ENCODE measurements at places on chromosomes 6 and 20.

- DNase-seq: no peak
Observed at GRCh38 chr6:158783851-158784250, 35.3 kb downstream of the EZR start.

- no peak for DNase-seq
Observed at GRCh38 chr20:59223182-59223601, 59.6 kb downstream of the ZNF831 start.

- DNase-seq: no peak
Observed at GRCh38 chr20:56542489-56543030, 9.5 kb downstream of the FAM209B start.

GRCh38 chr6:6284221-6284966 lies 36.1 kb downstream of the F13A1 start:
- peak; percentile 35 for DNase-seq

DNA sequence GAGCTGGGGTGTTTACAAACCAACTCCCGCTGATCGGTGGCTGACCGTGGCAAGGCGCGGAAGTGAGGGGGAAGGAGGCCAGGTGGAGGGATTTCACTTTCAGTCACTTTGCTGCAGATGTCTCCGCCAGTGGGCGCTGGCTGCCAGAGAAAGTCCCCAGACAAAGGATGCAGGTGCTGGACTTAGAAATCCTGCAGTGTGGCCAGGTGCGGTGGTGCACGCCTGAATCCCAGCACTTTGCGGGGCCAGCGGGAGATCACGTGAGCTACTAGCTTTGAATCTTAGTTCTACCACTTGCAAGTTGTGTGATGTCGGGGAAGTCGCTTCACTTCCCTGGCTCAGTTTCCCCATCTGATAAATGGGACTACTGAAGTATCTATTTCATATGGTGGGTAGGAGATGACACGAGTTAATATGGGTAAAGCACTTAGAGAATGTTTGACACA lies 180.4 kb downstream of the ZNF217 start:
- DNase-seq: peak; percentile 79

DNA sequence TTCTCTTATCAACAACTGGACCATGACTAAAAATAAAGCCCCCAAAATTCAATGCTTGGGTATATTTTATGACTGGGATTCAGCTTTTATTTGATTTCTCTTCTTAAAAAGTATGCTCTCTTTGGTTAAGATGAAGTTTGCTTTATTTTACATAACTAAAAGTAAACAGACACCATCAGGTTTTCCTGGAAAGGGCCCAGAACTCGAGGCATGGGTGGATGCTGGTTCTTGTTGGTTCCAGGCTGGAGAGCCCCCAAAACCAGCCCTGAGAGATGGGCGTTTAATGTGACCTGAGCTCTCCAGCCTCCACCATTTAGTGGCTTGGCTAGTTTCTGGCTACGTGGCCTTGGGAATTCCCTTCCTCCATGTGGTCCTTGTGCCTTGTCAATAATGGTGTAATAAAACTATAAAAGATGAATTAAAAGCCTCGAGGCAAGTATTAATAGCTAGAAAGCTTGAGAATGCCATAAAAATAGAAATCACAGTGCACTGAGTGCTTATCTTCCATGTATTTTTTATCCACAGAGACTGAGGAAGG lies 34.1 kb downstream of the BANF2 start:
- DNase-seq: no peak

DNA sequence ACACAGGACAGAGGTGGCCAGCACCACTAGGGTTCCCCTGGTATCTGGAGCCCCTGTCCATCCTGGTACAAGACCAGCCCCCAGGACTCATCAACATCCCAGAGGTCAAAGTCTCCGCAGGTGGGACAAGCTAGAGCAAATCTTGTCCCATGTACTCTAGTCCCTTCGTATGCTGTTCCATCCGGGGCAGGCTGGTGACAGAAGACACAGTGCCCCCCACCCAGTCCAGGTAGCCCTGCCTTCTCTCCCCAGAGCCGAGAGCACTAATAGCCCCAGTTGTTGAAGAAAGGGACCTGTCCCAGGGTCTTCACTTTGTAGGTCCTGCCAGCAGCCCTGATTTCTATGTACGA lies 21.1 kb downstream of the PCK1 start:
- no peak for DNase-seq

DNA sequence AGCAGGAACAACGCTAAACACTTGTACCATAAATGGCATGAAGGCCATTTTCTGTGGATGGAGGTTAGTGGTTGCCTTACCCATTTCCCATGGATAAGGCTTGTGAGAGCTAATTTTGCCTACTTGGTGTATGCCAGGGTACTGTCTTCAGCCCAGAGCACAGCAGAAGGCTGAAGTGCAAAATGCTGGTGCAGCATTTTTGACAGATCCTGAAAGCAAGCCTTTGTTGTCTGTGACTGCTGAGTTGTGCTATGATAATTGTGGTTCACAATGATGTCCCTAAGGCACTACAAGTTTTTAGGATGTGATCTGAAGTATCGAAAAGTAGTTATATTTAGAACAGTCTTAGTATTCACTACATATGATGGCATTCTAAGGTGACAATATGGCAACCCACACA lies 14.7 kb upstream of the HMGN3 start:
- no peak for DNase-seq

DNA sequence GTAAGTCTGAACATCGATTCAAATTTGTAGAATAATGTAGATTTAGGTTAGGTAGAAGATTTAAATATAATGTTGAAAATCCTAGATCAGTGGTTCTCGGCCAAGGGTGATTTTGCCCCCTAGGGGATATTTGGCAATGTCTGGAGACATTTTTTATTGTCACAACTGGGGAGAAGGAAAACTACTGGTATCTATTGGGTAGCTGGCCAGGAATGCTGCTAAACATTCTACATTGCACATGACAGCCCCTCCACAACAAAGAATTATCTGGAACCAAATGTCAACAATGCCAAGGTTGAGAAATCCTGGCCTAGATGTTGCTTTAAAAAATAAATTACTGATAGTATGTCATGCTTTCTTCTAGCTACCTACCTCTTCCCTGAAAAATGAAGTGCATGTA lies 76.1 kb downstream of the HIVEP2 start:
- DNase-seq: no peak

DNA sequence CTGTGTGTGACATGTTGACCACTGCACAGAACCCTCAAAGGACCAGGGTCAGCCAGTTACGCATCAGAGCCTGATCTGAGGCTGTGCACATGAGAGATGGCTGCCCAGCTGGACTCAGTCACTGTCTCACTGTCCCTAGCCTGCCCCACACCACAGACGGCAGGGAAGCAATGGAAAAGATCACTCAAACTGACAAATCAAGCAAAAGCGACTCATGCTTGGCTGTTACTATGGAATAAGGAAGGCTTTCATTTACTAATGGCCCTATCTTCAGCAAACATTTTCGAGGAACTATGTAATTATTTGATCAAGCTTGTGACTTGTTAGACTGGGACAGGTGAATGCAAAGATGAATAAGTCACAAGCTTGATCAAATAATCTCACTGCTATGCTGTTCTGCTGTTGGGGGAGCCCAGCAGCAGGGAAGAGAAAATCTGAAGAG lies 137.0 kb downstream of the SLC23A2 start:
- DNase-seq: no peak

- no peak for DNase-seq
Observed at GRCh38 chr6:6357032-6357431, 36.6 kb upstream of the F13A1 start.

DNA sequence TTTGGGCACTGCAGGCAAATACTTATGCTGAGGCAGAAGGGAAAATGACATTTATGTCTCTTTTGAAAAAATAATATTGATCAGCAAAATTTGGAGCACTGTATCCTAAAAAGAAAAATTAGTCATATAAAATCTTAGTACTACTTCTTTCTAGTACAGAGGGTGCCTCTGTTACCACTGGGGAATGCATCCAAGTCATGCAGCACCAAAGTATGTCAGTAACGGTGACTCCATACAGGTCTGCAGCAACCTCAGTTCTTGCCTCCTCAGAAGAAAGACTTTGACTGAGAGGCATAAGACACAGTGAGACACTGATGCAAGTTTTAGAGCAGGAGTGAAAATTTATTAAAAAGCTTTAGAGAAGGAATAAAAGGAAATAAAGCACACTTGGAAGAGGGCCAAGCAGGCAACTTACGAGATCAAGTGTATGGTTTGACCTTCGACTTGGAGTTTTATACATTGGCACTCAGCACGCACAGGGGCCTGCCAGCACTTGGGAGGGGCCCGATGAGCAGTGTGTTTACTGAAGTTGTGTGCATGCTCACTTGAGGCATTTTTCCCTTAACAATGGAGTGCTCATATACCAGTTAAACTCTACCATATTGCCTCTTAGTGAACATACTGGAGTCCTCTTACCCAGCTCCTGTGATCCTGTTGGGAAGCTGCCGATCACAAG lies 1244.8 kb downstream of the EPHA7 start:
- DNase-seq: no peak

- no peak for DNase-seq
Observed at GRCh38 chr6:44286747-44287146, 16.5 kb downstream of the TMEM151B start.

DNA sequence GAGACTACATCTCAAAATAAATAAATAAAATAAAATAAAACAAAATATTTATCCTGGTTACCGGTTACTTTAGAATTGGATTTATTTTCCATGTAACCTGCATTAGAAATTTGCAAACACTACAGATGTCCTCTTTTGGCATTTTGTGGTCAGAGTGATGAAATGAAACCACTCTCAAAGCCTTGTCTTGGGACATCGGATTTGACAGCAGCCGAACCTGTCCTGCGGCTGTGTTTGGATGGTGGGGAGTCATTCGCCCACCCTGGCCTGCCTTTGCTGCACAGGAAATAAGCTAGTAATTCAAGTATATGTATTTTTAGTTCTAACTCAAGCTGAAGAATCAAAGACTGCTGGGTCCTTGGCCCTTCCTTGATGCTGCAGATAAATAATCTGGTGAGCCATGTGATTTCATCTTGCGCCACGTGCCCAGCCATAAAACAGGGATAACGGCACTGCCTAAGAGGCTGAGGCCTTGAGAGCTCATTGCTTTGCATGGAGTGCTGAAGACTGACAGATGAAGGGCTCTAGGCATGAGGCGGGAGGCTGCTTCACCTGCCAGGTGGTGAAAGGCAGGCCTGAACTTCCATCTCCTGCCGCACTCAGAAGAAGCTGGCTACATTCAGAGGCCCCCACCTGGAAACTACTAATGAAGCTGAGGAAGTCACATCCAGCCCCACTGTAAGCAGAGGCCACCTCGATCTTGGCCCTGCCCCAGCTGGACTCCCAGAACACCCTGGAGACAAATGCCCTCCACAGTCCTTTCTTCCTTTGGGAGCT lies 76.9 kb downstream of the NOL4L start:
- no peak for DNase-seq

GRCh38 chr6:112203577-112204349 lies 50.6 kb downstream of the LAMA4 start:
- DNase-seq: no peak

- DNase-seq: no peak
Observed at GRCh38 chr6:40387871-40388264, 199.3 kb downstream of the LRFN2 start.

- DNase-seq: no peak
Observed at GRCh38 chr20:57262784-57263609, 3.4 kb downstream of the BMP7 start.

- DNase-seq: no peak
Observed at GRCh38 chr6:155493026-155493693, 37.5 kb upstream of the NOX3 start.

DNA sequence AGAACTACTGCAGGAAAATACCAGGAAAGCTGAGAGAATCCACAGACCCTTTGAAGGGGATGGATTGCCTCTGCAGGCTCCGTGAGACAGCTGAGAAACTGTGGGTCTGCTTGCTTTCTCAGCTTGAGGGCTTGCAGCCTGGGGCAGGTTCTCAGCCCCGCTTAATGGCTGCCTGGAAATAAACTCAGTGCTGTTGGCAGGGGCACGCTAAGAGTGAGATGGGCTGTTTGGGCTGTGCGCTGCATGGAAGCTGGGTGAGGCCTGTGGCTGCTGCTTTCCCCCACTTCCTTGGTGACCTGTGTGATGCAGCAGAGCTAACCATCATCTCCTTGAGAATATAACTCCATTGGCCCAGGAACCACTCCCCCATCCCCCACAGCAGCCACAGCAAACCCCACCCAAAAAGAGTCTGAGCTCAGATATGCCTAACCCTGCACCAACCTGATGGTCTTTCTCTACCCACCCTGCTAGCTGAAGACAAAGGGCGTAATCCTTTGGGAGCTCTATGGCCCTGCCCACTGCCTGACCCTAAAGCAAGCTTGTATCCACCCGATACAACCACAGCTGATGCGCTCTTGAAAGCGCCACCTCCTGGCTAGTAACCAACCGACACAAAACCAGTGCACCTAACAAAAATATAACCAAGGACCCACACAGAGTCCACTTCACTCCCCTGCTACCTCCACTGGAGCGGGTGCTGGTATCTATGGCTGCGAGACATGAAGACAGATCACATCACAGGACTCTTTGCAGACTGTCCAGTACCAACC lies 800.6 kb upstream of the MAP3K7 start:
- no peak for DNase-seq

DNA sequence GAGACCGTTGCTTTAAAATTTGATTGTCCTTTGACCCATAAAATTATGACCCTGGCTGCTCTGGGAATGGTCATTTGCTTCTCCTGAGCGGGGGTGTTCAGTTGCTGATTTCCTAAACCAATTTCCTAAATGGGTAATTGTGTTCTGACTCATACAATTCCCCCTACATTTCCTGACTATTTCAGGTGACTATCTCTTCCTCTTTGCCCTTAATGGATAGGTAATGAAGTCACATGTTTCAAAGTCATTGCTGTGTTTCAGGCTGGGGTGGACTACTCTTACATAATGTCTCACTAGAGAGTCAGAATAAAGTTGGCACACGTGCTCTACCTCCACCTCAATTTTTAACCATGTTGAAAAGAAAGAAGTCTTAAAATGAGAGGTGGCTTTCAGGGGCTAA lies 109.8 kb downstream of the DOK5 start:
- no peak for DNase-seq

- DNase-seq: no peak
Observed at GRCh38 chr6:105609375-105609991, 206.6 kb upstream of the PREP start.

DNA sequence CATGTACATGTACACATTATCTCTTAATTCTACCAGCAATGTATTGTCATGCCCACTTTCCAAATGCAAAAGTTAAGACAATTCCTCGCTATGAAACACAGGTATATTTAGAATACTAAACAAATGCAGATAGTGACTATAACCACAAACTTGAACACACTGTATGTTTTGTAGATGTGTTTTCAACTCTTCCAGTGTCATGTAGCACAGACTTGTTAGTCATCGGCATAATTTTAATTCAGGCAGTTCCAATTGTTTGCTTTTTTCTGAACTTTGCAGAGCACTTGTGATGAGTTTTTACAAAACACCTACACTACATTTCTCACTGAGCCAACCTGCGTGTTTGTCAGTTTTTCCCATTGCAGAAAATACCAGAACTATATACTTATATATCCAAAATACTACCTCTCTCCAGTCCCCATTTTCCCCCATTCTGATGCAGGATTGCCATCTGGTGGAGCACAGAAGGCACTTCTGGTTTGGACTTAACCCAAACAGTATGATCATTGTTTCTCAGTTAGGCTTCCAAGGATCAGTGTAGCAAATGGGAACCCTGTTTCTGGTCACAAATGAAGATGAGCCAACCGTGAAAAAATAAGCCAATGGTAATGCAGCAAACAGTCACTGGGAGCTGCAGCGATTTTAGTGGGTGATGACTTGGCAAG lies 143.4 kb downstream of the ADGRB3 start:
- DNase-seq: no peak

GRCh38 chr6:143357561-143358255 lies 92.8 kb downstream of the ADAT2 start:
- DNase-seq: no peak

- no peak for DNase-seq
Observed at GRCh38 chr6:132187816-132188215, 213.5 kb downstream of the MOXD1 start.
